ENCODE measurements at places on chromosomes 4 and X.

DNA sequence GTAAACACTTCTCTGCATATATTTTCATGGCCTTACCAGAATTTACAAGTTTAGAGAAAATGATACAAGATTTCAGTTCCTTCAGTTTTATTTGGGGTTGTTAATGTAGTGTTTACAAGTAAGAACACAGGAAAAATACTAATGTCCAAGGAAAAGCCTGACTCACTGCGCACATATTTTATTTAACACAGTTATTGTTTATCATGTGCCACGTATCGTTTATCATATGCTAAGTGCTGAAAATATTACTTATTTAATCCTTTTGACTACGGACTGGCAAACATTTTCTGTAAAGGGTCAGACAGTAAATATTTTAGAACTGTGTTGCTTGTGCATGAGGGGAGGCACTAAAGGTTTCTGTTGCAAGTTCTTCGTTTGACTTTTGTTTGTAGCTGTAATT, 794 bp downstream of the HSD17B13 start:
- DNase-seq: no peak

GRCh38 chr4:173252024-173252935, 81.9 kb downstream of the HMGB2 start:
- DNase-seq: no peak

DNA sequence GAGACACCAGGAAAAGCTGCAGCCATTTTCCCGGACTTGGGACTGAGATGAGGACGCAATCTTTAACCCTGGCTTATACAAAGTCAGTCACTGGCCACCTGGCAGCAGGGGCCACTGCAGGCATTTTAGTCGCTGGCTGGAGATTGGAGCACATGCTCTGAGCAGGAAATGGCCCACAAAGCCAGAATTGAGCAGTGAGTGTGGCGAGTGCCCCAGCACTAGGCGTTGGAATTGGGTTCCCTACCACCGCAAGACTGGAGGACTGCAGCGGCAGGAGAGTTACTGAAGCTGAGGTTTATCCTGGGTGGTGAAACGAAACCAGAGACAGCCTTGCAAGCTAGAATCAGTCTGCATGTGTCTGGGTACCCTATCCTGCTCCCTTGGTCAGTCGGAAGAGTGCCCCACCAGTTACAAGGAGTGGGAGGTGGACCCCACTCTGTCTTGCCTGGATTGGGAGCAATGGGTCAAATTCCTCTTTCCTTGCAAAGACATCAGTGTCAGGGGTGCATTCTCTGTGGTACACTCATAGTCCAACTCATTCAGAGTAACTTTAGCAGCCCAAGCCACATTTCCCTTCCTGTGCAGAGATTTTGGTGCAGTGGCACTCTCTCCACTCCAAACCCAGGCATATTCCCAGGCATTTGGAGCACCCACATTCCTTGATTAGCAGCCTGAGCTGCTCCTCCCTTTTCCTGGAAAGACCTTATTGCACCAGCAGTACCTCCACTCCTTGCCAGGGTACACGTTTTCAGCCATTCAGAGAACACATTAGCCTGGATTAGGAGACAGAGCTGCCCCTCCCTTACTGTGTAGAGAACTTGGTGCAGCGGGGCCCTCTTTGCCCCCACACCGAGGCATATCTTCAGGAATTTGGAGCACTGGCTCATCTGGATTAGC, 36.7 kb upstream of the PLK4 start:
- DNase-seq: no peak

GRCh38 chr4:86730310-86730709, 118.9 kb downstream of the SLC10A6 start:
- peak; percentile 43 for DNase-seq

DNA sequence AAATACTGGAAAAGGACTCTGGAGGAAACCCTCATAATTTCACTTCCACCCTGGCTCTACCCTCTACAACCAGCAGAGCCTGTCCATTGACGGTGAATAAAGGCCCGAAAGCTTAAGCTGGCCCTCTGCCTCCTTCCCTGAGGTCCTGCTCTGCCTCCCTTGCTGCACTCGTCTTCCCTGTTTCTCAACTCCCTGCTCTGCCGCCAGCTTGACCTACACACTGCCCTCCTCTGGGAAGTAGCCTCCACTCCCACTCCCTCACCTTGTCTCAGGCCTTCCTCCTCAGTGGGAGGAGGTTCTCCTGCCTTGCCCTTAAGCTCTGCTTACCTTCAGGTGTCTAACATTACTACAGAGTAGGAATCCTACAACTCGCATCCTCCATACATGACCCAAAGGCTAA, 608.6 kb upstream of the NR3C2 start:
- DNase-seq: no peak

GRCh38 chr4:81512757-81513501, 41.2 kb upstream of the RASGEF1B start:
- no peak for DNase-seq

DNA sequence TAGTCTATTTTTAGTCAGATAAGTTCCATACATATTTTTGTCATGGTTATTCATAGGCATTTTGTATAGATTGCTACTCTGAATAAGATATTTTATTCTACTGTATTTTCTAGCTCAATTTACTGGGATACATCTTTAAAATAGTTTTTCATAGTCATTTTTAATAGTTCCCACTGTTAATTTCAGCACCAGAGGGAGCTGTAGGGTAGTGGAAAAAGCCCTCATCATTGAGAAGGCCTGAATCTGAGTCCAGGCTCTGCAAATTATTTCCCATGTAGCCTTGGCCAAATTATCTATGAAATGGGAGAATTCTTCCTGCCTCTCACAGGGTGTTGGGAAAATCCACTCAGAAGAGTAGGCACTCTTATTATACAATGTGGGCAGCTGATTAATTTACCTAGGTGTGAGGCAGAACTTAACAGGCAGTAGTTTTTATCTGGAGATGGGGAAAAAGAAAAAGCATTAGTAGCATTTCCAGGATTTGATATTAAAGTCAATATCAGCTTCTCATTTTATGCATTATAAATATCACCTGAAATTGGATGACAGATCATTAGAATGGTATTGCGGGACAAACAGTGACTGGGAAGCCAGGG, 102.9 kb upstream of the PAQR3 start:
- DNase-seq: no peak

- no peak for DNase-seq
Observed at GRCh38 chr4:25144870-25145481, 15.3 kb downstream of the SEPSECS start.

GRCh38 chr4:155904331-155904730, 835 bp downstream of the TDO2 start:
- DNase-seq: no peak

DNA sequence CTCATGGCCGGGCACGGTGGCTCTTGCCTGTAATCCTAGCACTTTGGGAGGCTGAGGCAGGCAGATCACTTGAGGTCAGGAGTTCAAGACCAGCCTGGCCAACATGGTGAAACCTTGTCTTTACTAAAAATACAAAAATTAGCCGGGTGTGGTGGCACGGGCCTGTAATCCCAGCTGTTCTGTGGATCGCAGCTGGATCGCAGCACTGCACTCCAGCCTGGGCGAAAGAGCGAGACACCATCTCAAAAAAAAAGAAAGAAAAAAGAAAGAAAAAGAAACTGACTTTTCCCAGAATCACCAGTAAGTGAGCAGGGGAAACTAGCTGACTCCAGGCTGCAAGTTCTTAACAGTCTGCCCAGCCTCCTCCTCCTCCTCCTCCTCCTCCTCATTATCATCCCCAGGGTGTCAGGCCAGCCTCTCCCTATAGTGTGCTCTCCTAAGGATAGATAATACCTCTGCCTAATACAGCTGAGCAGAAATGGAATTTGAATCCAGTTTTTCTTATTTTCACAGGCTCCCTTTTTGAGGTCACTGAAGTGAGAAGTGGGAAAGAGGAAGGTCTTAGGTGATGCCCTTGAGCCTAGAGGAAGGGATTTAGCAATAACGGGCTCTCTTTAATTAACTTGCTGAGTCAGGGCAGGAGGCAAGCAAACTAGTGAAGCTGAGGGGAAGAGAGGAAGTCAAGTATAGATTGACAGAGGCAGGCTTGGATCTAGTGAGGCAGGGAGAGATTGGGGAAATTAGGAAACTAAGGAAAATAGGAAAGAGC, 11.8 kb upstream of the ELF2 start:
- no peak for DNase-seq

- no peak for DNase-seq
Observed at GRCh38 chrX:110294087-110294486, 23.8 kb downstream of the AMMECR1 start.
